ENCODE measurements at places on chromosomes 4 and X.

GRCh38 chr4:26858035-26858918, 2.4 kb upstream of the STIM2 start:
- no peak for DNase-seq

DNA sequence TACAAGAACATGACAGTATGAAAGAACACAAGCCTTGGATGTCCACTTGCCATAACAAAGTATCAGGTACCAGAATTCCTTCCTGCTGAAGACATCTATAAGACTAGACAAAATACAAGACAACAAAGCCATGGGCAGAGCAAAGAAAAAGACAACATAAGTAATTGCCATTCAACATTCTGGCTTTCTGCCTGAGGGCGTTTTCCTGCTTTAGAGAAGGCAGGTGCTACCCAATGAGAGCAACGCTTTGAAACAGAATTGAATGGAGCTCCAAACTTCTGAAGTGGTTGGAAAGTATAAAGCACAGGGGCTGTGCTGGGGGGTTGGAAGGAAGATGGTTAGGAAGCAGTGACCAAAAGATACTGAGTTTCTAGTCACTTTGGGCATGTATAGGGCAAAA, 30.1 kb downstream of the PDE5A start:
- no peak for DNase-seq

DNA sequence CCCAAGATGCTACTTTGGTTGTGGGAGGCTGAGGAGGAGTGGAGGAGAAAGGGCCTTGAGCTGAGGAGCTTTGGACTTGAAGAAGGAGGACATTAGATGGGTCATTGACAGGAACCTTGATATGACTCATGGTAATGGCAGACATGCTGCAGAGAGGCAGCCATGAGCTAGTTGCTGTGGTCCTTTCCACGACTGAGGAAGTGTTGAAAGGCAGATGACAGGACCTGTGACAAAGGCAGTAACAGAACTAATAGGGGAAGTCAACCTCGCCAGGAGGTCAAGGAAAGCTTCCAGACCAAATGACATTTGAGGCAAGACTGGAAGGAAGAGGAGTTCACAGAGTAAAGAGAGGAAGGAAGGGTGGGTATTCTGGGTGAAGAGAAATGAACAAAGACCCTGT, 7.6 kb upstream of the XPNPEP2 start:
- DNase-seq = no peak

DNA sequence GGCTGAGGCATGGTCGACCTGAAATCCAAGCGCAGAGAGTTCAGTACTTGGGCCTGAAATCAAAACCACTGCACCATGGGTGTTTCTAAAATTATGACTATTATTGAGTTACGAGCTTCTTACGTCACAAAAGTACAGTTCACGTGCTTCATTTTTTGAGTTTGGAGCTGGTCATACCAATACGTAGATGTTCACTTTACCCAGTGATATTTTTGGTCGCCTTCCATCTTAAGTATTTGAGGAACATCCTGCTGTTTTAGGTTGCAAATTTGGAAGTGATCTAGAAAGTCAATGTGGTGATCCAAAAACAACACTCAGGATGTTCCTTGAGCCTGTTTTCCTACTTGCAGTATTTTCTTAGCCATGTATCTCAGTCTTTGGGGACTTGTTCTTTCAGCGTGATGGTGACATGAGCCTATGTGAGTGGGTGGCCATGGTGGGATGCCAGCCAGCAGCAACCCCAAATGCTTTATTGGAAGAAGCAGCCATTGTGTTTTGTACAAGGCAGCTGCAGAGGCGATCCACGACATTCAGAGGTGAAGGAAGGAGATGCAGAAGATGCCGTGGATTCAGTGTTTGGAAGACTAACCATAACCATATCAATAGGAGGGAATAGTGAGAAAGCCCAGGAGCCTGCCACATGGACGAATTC, 28.7 kb downstream of the LDB2 start:
- DNase-seq = no peak

GRCh38 chr4:7285244-7286094, 93.1 kb downstream of the SORCS2 start:
- no peak for DNase-seq

- DNase-seq = no peak
Observed at GRCh38 chr4:143311924-143312323, 24.8 kb upstream of the GAB1 start.

DNA sequence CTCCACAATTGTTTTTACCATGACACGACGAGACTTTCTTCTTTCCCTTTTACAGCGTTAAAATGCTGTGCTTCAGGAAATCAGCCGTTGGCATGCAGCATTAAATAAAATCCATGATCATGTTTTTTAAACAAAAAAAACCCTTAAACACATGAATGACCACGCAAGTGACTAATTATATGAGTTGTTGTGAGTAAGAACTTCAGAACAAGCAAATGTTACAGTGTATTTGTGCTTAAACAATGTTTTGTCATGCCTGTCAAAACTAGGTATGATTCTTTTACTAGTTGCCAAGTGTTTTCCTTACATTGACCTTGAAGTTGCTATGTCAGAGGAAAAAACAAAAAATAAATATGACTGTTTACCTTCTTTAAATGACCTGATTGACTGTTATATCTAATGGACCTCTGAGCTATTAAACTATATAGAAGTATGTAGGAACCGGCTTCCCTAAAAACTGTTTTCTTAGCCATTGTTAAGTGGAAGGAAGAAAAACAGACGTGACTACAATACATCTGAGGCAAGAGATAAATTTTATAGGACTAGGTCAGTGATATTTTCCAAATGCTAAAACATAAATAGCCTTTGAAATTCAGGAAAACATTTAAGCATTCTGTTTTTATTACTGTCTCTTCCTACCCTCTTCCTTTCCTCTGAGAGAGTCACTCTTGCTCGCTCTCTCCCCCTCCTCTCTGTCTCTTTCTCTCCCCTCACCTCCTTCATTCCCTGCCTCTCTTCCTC, 197.1 kb downstream of the PALLD start:
- no peak for DNase-seq

DNA sequence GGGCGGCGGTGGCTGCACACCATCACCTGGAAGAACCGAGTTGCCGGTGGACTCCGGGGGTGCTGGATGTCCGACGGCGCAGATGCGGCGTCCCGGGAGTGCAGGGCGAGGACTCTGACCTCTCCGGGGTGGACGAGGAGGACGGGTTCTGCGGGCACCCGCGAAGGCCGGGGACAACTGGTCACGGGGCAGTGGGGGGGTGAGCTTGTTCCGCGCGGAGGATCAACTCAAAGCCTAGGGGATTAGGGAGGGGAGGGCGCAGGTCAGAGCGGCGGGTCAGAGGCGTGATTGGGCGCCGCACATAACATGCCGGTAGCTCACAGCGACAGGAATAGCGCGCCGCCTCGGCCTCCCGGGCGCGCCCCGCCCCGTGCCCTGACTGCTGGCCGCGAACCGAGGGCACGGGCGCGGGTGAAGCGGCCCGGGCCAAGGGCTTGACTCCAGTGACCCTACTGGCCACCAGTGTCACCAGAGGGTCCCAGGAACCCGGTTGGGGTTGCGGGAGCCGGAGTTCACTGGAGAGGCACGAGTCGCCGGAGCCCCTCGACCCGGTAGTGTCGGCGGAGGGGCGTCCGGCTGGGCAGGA, at the start of gene KLHL34:
KLHL34 (minus strand) TSS at position 179 of the 586 bp plus-strand sequence. CDS start 542 bp downstream, outside the sequence.
- no peak for DNase-seq

- DNase-seq = no peak
Observed at GRCh38 chr4:94036964-94037363, 170.7 kb upstream of the SMARCAD1 start.

DNA sequence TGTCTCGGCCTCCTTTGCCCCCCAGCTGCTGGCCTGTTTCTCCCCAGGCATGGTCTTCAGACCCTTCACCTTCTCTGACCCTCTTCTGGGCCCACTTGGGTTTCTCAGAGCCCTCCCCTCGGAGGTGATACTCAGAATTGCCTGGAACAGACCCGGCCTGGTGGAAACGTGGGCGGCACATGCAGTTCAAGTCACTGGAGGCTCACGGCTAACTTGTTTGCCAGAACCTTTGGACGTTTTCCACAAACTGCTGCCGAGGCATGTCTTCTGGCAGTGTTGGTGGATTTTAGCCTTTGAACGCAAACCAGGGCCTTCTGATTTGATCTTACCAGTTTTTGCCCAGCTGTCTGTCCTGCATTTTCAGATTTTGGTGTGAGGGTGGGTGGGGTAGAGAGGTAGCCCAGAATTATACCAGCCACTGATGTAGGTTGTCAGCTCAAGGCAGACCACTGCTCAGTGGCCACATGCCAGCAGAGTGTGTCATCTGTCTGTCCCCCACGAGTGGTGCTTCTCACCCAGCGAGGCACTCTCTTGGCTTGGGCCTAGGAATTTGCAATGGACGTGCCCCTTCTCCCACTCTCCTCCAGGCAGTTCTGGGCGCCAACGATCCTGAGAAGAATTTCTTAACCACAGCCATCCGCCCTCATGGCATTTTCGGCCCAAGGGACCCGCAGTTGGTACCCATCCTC, 32.5 kb upstream of the ZNF185 start:
- DNase-seq = no peak
